ENCODE measurements at places on chromosomes 13 and 19. TPM values are rescaled to one million over a fixed set of nuclear protein-coding genes. Genes with fewer than 3 reads are reported as not detected.

Gene ZNF256
- total RNA-seq, result 3.7 TPM

Gene DENND1C
- total RNA-seq, result 2.9 TPM

Gene UHRF1
- total RNA-seq, result 2.0 TPM

Gene NOVA2
- 1.5 TPM for total RNA-seq

Gene TUBGCP3
- 23.3 TPM for total RNA-seq

Gene SIGLEC5
- 0.49 TPM for total RNA-seq

Gene KCNN4
- total RNA-seq, result 16.2 TPM

Gene TTYH1
- 5.9 TPM for total RNA-seq

Gene ZNF536
- total RNA-seq, result 2.5 TPM

Gene PDX1
- not detected for total RNA-seq

Gene ZNF813
- 4.2 TPM for total RNA-seq

Gene ZIC2
- total RNA-seq, result not detected

Gene ZNF543
- total RNA-seq, result 6.9 TPM

Gene CTXN1
- 14.2 TPM for total RNA-seq

Gene FGF14
- 3.4 TPM for total RNA-seq

Gene ADGRE3
- not detected for total RNA-seq

Gene C19orf67
- total RNA-seq, result not detected

Gene TMEM86B
- total RNA-seq, result 2.9 TPM

Gene LPAR2
- total RNA-seq, result 15.2 TPM

Gene UPK1A
- 9.1 TPM for total RNA-seq

Gene LRRC63
- 0.49 TPM for total RNA-seq

Gene DACH1
- 7.9 TPM for total RNA-seq

Gene ZNF763
- 2.9 TPM for total RNA-seq

Gene CDX2
- not detected for total RNA-seq

Gene RAB20
- 15.2 TPM for total RNA-seq

Gene NR1H2
- total RNA-seq, result 84.7 TPM

Gene ZNF549
- total RNA-seq, result 4.9 TPM

Gene GIPR
- 3.4 TPM for total RNA-seq

Gene SLITRK1
- total RNA-seq, result not detected

Gene CGB8
- total RNA-seq, result not detected

Gene CLEC17A
- total RNA-seq, result not detected

Gene CHST8
- 3.2 TPM for total RNA-seq

Gene MUC16
- total RNA-seq, result under 0.01 TPM

Gene ZNF66
- total RNA-seq, result 6.4 TPM

Gene YJEFN3
- total RNA-seq, result 2.5 TPM

Gene CBY2
- total RNA-seq, result not detected

Gene ZNF529
- total RNA-seq, result 6.4 TPM

Gene IL11
- not detected for total RNA-seq

Gene KLK10
- 54.5 TPM for total RNA-seq

Gene APC2
- total RNA-seq, result 1.2 TPM

Gene FCAR
- total RNA-seq, result 2.2 TPM

Gene NXNL1
- total RNA-seq, result not detected

Gene ATXN8OS
- total RNA-seq, result not detected

Gene SH2D3A
- total RNA-seq, result 21.9 TPM

Gene KCNJ14
- 3.7 TPM for total RNA-seq

Gene PLVAP
- total RNA-seq, result 74.9 TPM

Gene DNAAF3
- 5.6 TPM for total RNA-seq

Gene SELENOV
- not detected for total RNA-seq

Gene SLC10A2
- total RNA-seq, result not detected

Gene ZNF799
- total RNA-seq, result 3.4 TPM

Gene PSG7
- not detected for total RNA-seq

Gene KIR2DL4
- not detected for total RNA-seq

Gene SPC24
- total RNA-seq, result 2.7 TPM

Gene SLC25A42
- total RNA-seq, result 6.6 TPM

Gene KCNN1
- 1.5 TPM for total RNA-seq

Gene ZNF628
- 2.7 TPM for total RNA-seq

Gene ZNF99
- total RNA-seq, result not detected

Gene PSG11
- total RNA-seq, result not detected

Gene CAMSAP3
- 12.8 TPM for total RNA-seq

Measured in vagina (tissue), 2 donors.